ENCODE measurements at places on chromosomes 7 and 10. TPM values are rescaled to one million over a fixed set of nuclear protein-coding genes. Genes with fewer than 3 reads are reported as not detected.

DNA sequence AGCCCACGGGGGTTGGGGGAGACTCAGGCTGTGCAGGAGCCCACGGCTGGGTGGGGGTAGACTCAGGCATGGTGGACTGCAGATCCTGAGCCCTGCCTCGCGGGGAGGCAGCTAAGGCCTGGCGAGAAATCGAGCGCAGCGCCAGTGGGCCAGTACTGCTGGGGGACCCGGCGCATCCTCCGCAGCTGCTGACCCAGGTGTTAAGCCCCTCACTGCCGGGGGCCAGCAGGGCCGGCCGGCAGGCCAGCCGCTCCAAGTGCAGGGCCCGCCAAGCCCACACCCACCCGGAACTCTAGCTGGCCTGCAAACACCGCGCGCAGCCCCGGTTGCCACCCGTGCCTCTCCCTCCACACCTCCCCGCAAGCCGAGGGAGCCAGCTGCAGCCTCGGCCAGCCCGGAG lies 33.4 kb downstream of the SP4 start:
- no peak overlapping the region for H3K27ac ChIP-seq
- H3K4me3 ChIP-seq, result no peak overlapping the region
- no peak for DNase-seq
- H3K4me1 ChIP-seq, result peaks cover 29% of the 10 kb centered on the region

- H3K27ac ChIP-seq, result no peak overlapping the region
- H3K27me3 ChIP-seq, result no peaks in the 10 kb centered on the region
- H3K4me3 ChIP-seq, result no peak overlapping the region
- DNase-seq, result no peak
- no peaks in the 10 kb centered on the region for H3K36me3 ChIP-seq
Observed at GRCh38 chr7:34048445-34048844, 143.1 kb downstream of the BMPER start.

DNA sequence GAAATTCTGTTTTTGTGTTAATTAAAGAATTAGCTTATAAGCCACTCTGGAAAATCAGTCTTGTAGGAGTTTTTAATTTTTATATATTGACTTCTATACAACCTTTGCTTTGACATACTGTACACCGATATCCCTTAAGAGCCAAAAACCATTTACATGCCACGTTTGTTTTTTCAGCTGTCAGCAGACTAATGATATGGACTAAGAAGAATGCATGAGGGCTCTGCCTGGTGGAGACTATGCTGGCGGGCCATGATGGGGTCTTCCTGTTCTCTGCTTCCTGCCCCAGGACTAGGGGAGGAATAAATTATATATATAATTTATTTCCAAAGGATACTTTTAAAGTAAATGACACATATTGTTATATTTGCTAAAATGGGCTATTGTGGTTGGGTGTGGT lies 96.3 kb downstream of the CDK14 start:
- DNase-seq, result no peak
- H3K4me3 ChIP-seq, result no peak overlapping the region
- peaks cover 4% of the 10 kb centered on the region for H3K27me3 ChIP-seq
- H3K4me1 ChIP-seq, result no peaks in the 10 kb centered on the region
- no peaks in the 10 kb centered on the region for H3K36me3 ChIP-seq

CLCN1 gene
- not detected for total RNA-seq

PODXL gene
- 0.45 TPM for total RNA-seq

DNA sequence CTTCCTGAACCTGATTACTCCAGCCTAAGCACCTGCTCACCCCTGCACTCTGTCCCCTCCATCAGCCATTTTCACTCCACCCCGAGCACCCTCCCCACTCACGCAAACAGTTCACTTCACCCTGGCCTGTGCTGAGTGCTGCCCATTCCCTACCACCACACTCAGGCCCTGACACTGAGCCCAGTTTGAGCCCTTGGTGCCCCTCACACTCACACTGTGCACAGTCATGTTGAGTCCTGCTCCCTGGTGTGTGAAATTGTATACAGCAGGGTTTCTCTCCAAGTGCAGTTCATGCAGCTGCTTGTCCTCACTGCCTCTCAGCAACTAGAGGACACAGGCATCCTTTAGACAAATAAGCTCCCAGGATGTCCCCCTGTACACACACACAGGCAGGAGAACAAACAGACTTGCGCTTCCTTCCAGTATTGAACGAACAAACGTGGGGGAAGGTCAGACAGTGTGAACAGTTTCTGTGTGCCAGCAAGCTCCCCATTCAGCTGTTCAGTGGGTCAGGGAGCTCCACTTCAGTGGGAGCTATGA lies 6.8 kb downstream of the MYO1G start:
- DNase-seq, result no peak
- peaks cover 90% of the 10 kb centered on the region for H3K36me3 ChIP-seq
- H3K4me3 ChIP-seq, result no peak overlapping the region
- H3K4me1 ChIP-seq, result peaks cover 36% of the 10 kb centered on the region
- no peaks in the 10 kb centered on the region for H3K27me3 ChIP-seq

DNA sequence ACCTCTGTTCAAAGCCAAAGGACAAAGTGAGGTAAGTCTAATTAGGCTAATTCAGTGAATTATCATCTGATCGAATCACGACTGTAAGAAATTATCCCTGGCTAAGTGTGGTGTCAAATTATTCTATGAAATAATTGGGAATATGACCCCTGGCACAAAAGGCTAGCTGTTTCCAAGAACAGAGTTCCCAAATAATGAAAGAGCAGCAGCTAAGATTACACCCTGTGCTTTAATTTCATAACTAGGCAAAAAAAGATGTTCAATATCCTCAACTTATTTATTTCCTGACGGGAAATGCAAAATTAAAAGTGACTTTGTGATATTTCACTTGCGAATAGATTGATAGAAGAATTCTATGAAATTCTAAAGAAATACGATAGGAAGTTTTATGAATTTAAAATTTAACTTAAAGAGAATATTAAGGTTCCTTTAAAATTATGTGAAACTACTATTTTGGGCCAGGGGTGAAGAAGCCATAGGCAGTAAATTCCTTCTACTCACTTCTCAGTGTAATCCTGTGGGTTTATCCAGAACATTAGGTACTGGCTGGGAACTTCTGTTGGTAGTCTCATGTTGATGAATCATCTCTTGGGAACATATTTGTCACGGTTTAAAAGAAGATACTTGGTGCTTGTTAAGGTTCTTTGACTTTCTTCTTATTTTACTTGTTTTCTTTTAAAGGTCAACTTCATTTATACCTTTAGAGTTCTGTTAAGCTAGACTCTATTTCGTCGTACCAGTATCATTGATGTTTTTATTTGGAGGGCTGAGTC lies 148.5 kb downstream of the POLR1F start:
- H3K36me3 ChIP-seq, result no peaks in the 10 kb centered on the region
- no peaks in the 10 kb centered on the region for H3K27me3 ChIP-seq
- no peak for DNase-seq
- no peaks in the 10 kb centered on the region for H3K4me1 ChIP-seq
- H3K4me3 ChIP-seq, result no peak overlapping the region

GRCh38 chr10:95268438-95268837 lies 22.4 kb downstream of the PDLIM1 start:
- H3K36me3 ChIP-seq, result no peaks in the 10 kb centered on the region
- no peak overlapping the region for H3K27ac ChIP-seq
- H3K4me1 ChIP-seq, result no peaks in the 10 kb centered on the region
- no peaks in the 10 kb centered on the region for H3K27me3 ChIP-seq
- no peak for DNase-seq
- H3K4me3 ChIP-seq, result no peak overlapping the region

Data from activated CD8-positive, alpha-beta T cell treated with anti-CD3 and anti-CD28 coated beads for 36 hours (primary cell).